ENCODE measurements at places on chromosomes 4 and X. TPM values are rescaled to one million over a fixed set of nuclear protein-coding genes. Genes with fewer than 3 reads are reported as not detected.

NIPAL1 gene
- polyA plus RNA-seq = 3.2 TPM

GPRASP2 gene
- polyA plus RNA-seq = 38.7 TPM

STPG2 gene
- polyA plus RNA-seq = 0.14 TPM

DNA sequence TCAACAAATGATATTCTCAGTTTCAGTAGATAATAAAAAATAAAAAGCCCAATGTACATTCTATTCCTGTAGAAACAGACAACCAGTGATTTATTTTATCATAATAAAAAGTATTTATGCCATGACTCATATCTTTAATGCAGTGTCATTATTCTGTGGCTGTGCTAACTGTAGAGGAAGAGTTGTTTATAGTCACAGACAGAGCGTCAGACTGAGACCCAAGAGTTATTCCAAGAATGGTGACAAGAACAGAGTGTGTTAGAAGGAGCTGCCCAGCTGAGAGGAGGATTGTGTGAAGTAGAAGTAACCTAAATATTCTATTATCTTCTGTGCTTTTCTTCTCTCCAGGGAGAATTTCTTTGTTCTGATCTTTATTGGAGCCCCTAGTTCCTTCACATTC lies 210.7 kb downstream of the PPP1R2C start:
- no peak for DNase-seq

DNA sequence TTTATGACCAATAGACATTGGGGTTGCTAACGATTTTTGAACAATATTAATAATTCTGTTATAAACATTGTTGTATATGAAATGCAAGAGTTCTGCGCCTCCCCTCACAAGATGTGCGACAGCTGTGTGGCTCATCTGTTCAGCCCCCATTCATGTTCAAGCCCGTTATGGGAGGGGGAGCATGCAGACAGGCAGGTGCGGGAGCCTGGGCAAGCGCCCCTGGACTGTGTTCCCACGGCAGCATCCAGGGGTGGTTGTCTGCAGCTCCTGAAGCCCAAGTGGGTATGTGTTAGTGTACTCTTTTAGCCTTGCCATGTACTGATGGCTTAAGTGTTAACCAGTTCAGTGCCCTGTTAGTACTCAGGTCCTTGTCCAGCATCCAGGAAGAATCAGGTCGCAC lies 34.6 kb downstream of the UGT2A3 start:
- no peak for DNase-seq

DNA sequence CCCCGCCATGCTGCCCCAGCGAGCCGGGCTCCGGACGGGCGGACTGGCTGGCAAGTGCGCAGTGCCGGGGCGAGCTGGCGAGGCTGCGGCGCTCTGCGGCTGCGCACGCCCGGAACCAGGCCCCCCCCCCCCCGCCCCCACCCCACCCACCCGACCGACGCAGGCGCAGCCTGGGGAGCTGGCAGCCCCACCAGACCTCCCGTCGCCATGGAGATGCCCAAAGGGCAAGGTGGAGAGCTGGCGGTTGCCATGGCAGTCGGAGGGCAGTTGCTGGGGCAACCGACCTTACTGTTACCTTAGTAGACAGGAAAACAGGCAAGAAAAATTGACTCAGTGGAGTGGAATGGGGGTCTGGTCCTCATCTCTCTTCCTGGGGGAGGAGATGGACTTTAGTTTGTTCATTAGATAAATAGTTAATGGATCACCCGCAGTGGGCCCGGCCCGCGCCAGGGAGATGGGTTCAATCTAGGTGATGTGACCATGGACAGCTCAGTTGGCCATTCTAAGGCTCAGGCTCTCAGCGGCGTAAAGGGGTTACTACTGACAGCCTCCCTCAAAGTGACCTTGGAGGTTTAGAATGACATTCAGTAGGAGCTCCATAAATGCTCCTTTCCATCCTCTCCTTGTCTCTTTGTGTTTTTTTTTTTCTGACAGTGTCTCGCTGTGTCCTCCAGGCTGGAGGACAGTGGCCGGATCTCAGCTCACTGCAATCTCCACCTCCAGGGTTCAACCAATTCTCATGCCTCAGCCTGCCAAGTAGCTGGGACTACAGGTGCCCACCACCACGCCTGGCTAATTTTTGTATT lies at the start of gene PCSK1N:
Gene PCSK1N (minus strand): TSS at position 87 of the 806 bp plus-strand sequence. CDS start 78 bp downstream, at position 9.
- DNase-seq = no peak

SLC26A1 gene
- polyA plus RNA-seq = 5.1 TPM

- no peak for DNase-seq
Measured at GRCh38 chr4:150207871-150208270, 129.6 kb downstream of the DCLK2 start.

Data from right lung (tissue), 10 donors.